ENCODE measurements at places on chromosomes 3 and 15.

GRCh38 chr3:5505163-5505562, 317.7 kb downstream of the EDEM1 start:
- no peak for DNase-seq

GRCh38 chr3:57555306-57555705, 768 bp upstream of the PDE12 start:
- no peak for DNase-seq

DNA sequence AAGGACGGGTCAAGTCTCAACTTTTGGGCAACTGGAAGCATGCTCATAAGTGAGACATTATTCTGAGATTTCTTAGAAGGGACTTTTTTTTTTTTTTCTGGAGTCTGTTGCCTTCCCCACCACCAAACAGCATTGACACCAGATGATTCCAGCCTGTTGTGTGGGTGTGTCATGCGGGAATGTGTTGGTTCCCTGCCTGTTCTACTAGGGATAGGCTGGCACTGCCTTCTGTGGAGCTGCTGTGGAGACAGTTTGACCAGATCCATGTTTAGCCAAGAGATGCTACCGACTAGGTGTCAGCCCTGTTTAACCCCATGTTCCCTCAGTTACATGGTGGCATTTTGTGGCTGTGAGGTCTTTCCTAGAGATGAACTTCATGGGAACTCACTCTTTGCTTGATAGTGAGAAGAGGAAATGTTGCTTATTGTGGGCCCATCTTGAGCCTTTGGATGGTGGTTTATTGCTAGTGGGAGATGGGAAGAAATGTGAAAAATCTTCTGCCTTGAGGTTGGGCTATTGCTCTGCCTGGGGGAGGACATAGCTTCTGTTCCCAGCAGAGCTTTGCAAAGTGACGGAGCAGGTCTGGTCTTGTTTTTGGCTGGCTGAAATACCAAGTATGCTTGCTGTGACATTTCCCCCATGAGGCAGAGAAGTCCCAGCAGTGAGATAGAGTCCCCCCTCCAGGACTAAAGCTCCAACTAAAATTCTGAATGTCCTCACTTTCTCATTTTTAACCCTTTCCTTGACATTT, 31.3 kb downstream of the TRAK1 start:
- no peak for DNase-seq

DNA sequence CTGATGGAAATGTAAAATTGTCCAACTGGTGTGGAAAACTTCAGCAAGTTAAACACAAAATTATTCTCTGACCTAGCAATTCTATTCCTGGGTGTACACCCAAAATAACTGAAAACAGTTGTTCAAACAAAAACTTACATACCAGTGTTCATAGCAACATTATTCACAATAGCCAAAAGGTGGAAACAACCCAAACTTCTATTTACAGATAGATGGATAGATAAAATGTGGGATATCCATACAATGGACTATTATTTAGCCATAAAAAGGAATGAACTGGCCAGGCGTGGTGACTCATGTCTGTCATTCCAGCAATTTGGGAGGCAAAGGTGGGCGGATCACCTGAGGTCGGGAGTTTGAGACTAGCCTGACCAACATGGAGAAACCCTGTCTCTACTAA, 6.9 kb upstream of the VWA5B2 start:
- DNase-seq: no peak

DNA sequence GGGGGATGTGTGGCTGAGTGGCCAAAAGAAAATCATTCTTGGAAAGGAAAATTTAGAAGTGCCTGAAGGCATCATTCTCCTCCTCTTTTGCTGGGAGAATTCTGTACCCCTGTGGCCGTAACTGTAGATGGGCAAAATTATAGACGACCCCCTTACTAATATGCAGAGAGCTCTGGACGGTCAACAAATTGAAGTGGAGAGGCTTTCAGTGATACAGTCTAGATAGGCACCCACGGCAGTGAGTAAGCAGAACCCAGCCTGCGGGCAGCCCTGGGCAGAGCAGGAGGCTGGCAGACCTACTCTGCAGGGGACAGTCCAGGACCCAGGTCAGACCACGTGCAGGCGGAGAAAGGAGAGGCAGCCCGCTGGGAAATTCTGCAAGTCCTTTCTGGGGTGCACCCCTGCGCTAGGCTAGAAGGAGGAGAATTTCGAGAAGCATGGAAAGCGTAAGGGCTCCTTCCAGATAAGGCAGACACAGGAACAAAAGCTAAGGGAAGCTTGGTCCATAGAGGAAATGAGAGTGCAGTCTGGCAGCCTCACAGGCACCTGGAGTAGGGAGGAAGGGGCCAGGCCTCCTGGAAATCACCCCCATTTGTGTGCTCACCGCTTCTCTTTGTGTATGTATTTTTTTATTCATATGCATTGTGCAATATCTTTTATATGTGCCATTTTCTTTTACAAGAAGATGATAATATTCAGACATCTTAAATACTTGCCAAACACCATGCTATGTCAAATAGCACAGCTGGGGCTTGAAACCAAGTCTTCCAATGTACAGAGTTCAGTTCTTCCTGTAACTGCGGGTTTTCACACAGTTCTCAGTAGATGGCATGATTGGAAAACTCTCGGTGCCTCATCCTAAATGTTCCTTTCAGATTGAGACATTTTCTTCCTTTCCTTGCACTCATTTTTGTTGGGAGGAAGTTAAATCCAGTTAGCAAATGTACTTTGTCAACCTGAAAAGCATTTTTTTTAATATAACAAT, 40.2 kb downstream of the LRRK1 start:
- DNase-seq: no peak

DNA sequence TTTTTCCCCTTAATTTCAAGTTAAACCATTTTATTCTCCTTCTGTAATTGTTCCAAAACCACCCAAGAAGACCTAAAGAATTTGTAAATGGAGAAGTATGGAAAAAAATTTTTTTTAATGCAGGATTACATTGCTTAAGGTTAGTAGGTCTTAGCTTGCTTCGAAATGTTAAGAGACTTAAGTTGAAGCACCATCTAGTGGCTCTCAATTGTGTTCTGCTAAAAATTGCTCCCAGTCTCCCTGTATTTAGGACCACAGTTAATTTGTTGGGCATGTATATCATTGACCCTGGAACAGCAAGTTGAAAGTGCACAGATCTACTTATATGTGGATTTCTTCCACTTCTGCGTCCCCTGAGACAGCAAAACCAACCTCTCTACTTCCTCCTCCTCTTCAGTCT, 32.4 kb downstream of the CD200R1L start:
- DNase-seq: no peak

- no peak for DNase-seq
Observed at GRCh38 chr3:73801444-73801843, 176.7 kb upstream of the PDZRN3 start.

- no peak for DNase-seq
Observed at GRCh38 chr3:24365168-24365567, 129.5 kb downstream of the THRB start.

GRCh38 chr3:124601190-124601589, 129.1 kb upstream of the UMPS start:
- DNase-seq: no peak

- peak; percentile 25 for DNase-seq
Observed at GRCh38 chr3:13420045-13420830, at the start of gene NUP210. Gene NUP210 (minus strand): TSS chr3:13420322. CDS start chr3:13420226, 96 bp downstream.

DNA sequence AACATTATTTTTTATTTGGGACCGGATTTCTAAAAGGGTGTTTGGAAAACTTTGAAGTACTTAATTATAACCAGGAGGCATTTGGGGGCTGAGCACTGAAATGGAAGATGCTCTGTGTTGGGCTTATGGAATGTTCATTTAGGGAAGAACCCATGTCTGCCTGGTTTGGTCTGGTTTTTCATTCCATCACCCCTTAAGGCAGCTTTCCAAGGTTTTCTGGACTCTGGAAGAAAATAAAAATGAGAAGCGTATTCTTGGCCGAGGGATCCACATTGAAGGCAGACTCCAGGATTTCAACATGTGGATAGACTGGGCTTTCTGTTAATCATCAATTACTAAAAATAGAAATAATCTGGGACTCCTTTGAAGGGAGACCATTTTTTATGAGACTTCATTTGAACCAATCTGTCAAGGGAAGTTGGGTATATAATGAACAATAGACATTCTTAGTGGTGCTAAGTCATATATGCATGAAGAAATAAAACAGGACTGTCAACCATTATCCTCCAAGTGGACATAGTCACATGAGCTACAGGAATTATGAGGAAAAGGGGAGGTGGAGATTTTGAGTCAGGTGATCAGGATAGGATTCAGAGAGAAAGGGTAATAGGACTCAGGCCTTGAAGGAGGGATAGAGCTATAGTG, 270.5 kb upstream of the ADAMTS9 start:
- DNase-seq: no peak

DNA sequence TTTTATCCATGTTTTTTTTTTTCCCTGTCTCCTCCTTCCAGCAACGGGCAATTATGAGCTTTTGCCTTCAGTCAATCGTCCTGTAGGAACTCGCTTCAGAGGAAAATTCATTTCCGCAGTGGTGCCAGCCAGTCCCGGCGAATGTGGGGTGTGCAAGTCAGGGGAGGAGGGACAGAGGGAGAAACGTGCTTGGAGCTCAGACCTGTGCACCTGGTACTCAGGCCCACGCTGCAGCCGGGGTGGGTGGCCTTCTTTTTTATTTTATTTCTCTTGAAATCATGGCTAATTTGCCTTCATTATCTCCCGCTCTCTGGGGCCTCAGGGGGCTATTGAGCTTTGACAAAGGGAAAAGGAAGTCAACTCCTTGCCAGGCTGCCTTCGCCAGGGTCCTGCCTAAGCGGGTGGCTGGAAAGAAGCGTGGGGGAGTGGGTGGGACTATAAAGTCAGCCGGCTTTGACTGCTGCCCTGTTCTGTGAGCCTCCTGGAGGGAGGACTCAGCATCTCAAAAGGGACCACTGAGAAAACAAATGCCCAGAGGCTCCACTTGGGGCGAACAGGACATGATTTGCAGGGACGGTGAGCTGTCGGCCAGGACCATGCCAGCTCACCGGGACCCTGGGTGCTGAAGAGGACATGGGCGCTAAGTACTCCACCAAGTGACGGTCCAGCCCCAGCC, 5.5 kb downstream of the GRIP2 start:
- no peak for DNase-seq

GRCh38 chr3:183884097-183884426, 618 bp downstream of the PARL start:
- DNase-seq: no peak

GRCh38 chr3:178117641-178118040, 418.6 kb upstream of the KCNMB2 start:
- no peak for DNase-seq

DNA sequence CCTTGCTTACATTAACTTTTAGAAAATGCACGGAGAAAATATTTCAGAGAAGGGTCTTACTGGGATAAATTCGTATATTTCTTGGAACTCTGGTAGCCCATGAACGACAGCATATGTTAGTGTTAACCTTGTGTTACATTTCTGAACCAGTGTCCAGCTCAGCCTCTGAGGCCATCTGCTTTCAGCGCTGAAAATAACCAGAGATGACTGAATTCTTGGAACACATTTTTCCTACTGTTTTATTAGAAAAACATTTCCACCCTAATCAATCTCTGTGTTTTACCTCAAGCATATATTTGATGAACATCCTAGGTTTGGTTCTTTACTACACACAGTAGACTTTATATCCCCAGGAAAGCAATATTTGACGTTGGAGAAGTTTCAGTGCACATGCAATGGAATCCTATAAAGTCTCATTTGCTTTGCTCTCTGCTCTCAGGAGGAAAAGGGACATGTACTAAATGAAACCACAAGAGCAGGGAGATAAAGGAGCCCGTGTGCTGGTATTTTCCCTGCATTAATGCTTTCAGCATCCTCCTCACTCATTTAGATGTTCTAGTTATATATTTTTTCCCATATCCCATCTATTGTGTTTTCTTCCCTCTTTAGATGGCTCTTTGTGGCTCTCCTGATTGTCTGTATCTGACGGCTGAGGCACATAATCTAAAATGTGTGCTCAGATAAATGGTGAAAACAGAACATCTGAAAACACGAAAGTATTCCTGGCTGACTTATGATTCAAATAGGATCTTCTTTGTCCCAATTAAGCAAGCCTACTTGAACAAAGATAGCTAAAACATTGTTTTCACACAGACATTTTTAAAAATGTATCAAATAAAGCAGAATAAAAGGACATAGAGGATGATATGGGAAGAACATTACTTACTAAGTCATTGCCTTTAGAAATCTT, 151.7 kb upstream of the KCNMB2 start:
- DNase-seq: no peak

- no peak for DNase-seq
Observed at GRCh38 chr15:86915811-86916331, 836.2 kb downstream of the AGBL1 start.

GRCh38 chr3:71171247-71171646, 412.3 kb downstream of the FOXP1 start:
- no peak for DNase-seq

GRCh38 chr15:88447741-88448140, 19.4 kb downstream of the MRPL46 start:
- DNase-seq: no peak

DNA sequence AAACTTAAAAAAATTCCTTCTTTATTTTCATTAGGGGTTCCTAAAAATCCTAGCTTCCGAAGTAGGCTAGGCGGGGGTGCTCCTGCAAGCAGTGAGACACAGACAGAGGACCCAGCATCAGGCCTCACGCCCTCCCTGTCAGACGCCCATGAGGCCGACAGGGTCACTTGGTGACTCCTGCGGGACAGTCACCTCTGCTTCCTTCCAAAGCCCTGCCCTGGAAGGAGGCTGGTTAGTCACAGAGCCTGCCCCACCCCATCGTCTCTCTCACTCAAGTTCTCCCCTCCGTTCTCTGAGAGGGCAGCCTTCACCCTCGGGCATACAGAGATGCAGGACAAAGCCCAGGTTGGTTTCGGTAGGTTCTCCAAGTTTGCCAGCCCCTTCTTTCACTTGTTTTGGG, 38.6 kb downstream of the EHD4 start:
- no peak for DNase-seq

GRCh38 chr3:15794303-15794771, 3.4 kb downstream of the ANKRD28 start:
- DNase-seq: no peak

DNA sequence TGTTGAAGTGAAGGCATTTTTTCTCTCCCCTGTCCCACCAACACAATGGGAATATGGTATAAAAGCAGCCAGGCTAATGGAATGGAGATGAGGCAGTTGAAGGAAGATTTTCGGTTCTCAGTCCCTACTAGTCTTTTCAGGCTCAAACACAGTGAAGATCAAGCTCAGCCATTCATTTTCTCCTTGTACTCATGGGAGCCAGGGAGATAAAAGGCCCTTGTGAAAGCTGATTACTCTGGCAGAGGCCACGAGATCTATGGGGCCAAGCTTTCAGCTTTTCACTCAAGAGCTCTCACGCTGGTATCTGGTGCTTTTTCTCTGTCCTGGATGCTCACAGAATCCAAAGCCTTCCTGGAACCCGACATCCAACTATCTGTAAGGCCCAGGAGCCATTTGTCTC, 14.5 kb upstream of the FAN1 start:
- no peak for DNase-seq

- DNase-seq: no peak
Observed at GRCh38 chr3:123745184-123745855, 138.8 kb downstream of the MYLK start.

GRCh38 chr3:8489278-8489792, 12.3 kb upstream of the LMCD1 start:
- no peak for DNase-seq

- DNase-seq: no peak
Observed at GRCh38 chr3:196120291-196120951, 38.5 kb upstream of the TFRC start.
